Fibroblast of mammary gland (primary cell): ENCODE measurements at places on chromosomes 6 and 20.
A peak's percentile ranks its signal among the peaks of the same experiment; 100 is the strongest.

DNA sequence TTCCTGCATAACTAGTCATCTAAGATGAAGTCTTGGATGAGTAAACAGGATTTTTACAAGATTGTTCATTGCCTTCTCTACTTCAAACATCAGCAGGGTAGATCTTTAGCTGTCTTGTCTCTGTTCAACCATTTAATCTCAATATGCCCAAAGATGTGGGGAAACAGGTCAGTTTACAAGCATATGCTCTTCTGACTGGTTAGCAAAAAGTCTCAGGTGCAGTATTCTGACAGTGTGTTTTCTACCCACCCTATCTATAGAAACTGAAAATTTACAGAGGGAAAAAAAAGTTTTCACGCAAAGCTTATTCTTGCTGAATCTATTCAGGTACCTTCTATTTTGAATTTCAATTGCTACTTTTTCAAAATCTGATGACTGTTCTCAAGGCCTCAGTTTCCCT lies 29.0 kb downstream of the MAP3K5 start:
- DNase-seq: no peak

- DNase-seq: no peak
These were observed 74.3 kb upstream of the EMILIN3 start for GRCh38 chr20:41440882-41441281.

- DNase-seq: no peak
These were observed 82.6 kb upstream of the CCDC167 start for GRCh38 chr6:37582306-37582705.

- DNase-seq: peak; percentile 22
These were observed 44.0 kb downstream of the RANBP9 start for GRCh38 chr6:13667655-13668054.

DNA sequence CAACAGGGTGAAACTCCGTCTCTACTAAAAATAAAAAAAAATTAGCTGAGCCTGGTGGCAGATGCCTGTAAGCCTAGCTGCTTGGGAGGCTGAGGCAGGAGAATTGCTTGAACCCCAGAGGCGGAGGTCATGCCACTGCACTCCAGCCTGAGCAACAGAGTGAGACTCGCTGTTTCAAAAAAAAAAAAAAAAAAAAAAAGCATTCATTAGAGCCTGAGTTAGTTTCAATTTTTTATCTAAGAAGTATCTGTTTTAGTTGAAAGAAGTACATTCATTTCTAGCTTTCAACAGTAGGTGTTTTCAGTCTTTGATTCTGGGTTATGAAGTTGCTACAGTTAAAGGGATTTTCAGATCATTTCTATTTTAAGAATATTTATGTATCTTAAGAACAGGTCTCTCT lies 42.2 kb downstream of the ZNF292 start:
- DNase-seq: no peak

GRCh38 chr20:62244644-62245108 lies 6.4 kb downstream of the OSBPL2 start:
- no peak for DNase-seq

DNA sequence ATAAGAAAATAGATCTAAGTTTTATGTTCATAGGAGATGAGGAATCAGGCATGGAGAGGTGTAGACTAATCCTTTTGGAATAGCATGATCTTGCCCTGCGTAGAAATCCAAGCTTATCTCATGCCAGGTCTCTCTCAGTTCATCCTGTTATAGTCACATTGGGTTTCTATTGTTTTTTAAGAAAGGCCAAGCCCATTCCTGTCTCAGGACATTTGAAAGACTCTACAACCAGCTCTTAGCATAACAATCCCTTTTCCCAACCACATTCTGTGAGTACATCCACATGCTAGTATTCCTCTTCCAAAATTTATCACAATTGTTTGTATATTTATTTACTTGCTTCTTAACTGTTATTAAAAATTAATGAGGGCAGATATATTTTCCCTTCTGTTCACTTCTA lies 130.3 kb downstream of the MMUT start:
- DNase-seq: no peak

DNA sequence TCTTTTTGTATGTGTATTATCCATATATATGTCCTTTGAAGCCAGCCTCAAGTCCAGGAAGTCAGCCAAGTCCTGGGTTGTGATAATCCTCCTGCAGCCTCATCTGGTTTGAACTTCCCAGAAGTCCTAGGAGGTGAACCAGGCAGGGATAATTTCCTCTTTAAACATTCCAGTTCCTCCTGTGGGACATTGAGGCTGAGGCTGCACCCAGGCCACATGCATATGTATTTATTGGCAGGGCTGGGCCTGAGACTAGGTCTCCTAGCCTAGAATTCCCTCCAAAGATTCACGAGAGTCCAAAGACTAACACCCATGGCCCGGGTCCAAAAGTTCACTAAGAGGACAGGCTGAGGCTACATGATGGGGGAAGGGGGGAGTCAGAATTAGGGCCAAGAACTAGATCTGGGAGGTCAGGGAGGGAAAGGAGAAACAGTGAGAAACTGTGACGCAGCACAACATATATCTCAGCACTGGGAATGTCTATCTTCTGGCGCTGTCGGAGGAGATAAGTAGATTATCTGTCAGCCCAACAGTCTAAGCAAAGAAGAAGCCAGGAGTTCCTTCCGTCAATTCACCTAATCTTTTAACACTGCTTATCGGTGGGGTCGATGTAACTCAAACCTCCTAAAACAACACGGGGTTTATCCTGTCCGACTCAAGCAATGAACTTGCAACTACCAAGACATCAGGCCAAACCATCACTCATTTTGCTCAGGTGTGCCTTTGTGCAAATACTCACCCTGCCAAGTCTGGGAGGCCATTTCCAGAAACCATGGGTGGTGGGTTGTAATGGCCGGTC lies 43.3 kb downstream of the SNX5 start:
- no peak for DNase-seq

GRCh38 chr20:63976980-63977738 lies 2.3 kb downstream of the SAMD10 start:
- DNase-seq: no peak

GRCh38 chr20:51220293-51220706 lies 197.4 kb upstream of the KCNG1 start:
- peak; percentile 21 for DNase-seq

DNA sequence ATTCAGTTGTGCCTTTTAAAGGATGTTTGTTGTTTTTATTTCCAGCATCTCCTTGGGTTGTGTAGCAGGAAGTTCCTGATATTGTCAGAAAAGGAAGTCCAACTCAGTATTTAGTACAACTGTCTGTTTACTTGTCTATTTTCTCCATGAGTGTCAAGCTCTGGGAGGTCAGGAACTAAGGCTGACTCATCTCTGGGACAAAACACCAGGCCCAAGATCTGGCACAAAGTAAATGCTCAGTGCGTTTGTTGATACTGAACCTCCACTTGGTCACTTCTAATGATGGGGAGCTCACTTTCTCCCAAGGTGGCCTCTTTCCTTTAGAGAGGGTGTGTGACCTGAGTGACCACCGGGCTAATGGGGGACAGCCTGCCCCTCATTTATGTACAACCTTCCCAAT lies 12.6 kb upstream of the PIGU start:
- DNase-seq: peak; percentile 42

DNA sequence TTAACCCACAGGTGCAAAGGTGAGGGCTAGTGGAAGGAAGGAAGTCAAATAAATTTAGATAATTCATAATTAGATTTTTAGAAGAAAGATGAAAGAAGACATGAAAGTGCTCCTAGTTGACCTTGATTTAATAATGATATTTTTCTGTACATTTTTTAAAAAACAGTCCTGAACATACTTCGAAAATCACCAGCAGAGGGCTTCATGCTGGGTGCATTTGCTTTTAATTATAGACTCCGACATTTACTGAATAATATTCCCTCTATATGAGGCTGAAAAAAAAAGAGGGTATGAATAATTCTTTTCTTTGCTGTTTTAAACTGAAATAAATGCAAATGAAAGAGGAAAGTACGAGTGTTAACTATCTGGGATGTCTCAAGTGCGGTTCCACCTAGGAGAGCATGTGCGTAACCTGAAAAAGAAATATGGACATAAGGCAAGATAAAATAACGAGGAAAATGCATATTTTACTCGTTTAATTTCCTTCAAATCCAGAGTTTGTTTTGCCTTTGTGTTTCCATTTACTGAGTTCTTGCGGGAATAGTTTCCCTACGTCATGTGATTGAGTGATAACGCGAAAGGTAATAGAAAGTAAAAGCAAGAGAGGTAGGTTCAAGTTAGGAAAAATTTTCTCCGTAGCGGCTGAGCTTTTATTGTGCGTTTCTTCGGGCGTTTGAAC lies 3.1 kb upstream of the TFAP2B start:
- peak; percentile 15 for DNase-seq

DNA sequence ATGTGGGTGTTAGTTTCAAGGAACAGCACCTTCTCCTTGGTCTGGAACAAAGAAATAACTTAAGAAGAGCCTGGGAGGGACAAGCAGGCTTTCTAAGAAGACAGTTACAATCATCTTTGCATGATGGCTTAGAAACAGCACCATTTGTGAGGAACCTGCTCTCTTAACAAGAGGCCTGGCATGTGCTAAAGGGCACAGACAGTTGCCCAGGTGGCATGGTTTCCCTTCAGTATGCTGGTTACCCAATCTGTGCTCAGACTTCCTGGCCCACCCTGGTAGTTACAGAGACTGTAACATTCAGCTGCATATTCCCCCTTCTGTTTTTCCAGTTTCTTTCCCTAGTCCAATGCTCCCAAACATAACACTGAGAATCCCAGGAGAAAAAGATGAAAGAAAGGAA lies 84.0 kb downstream of the CHD6 start:
- DNase-seq: no peak

GRCh38 chr20:62602550-62602949 lies 39.8 kb upstream of the SLCO4A1 start:
- no peak for DNase-seq

GRCh38 chr20:10428008-10428407 lies 6.0 kb downstream of the MKKS start:
- DNase-seq: no peak

DNA sequence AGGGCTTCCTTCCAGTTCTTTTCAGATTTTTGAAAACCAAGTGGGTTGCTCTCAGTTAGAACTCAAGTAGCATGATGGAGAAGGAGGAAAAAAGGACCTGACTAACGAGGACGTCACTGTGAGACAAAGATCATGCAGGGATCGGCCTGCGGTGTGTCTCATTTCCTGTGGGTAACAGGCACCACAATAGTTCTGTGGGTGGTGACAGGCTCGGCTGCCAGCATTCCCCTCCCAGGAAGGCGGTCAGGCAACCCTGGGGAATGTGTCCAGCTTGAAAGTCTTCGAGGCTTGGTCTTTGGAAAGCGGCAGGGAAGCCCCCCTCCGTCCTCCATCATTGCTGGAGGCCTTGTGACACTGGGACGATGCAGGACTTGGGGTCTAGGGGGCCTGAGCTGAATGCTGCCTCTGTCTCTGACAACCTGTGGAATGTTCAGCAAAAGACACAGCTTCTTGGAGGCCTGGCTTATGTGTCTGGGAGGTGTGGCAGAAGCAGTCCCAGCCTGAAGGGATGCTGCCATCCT lies 121.0 kb downstream of the BCAS1 start:
- DNase-seq: peak; percentile 95

DNA sequence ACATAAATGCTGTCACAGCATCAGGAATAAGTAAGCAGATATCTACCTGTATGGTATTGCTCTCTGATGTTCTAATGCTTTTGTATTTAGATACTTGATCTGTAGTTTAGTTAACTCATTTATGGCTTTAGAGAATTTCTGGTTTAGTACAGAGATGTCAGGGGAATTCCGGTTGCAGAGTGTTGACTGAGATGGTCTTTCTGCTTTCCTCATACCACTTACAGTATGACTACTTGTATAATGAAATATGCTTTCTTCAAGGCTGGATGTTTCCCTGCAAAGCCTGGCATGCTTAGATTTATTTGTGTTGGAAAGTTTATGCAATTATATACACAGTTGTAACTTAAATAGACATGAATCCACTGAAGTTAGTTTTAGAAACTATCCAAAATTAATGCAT lies 278.4 kb downstream of the CDH26 start:
- no peak for DNase-seq

- peak; percentile 16 for DNase-seq
These were observed 269.5 kb downstream of the PLCB1 start for GRCh38 chr20:8401556-8401955.

DNA sequence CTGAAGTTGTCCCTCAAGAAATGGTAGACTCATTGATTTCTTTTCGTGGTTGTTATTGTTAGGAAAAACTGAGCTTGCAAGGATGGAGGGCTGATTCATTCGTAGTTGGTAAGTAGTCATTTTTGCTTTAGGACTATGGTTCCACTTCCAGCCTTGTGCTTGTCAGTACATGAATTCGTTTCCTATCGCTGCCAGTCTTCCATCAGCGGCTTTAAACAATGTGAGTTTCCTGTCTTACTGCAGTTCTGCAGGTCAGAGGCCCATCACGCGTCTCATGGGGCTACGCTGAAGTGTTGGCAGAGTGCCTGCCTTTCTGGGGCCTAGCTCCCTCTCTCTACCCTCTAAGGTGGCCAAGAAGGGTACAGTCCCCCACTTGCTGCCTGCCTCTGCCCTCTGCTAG lies 11.4 kb upstream of the MDFI start:
- DNase-seq: no peak
